ENCODE measurements at places on chromosomes 12 and 14.

DNA sequence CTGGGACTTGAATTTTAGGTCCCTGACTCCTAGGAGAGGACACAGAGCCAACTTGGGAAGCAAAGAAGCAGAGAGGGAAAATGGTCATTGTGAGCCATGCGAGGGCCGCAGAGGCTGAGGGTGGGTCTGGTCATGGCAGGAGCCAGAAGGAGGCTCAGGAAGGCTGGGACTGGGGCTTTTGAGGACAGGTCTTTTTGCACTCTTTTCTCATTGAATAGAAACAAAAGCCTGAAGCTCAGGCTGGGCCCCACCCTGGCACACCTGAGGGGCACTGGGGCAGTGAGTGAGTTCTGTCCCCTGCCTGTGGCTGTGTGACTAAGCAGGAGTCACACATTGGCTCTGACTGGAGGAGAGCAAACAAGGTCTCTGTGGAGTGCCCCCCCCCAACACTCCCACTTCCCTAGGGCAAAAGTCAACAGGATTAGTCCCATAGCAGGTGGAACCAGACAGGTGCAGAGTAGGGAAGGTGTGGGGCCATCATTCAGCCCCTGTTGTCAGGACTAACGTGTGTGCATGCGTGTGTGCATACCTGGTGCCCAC lies 2.8 kb downstream of the KRT7 start:
- no peak for DNase-seq

GRCh38 chr14:87334997-87335685 lies 657.8 kb downstream of the GALC start:
- DNase-seq, result no peak

DNA sequence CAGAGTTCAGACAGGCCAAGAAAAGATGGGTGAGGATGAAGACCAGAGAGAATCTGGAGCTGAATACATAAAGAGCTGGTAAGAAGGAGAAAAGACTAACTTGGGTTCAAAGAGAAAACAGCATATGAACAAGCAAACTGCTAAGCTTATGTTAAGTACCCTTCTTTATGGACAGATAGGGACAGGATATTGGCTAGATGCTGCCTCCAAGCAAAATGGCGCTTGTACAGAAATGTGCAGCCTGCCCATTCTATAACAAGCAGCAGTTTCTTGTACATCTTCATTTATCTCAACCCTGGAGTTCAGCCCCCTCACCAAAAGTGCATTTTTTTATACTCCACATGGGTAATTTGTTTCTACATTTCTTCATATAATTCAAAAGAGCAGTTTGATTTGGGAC lies 184.5 kb downstream of the RMST start:
- no peak for DNase-seq

- DNase-seq, result no peak
Measured at GRCh38 chr12:20629414-20630156, 65.5 kb upstream of the SLCO1C1 start.

GRCh38 chr12:127562816-127563215 lies 704.2 kb upstream of the TMEM132C start:
- no peak for DNase-seq

DNA sequence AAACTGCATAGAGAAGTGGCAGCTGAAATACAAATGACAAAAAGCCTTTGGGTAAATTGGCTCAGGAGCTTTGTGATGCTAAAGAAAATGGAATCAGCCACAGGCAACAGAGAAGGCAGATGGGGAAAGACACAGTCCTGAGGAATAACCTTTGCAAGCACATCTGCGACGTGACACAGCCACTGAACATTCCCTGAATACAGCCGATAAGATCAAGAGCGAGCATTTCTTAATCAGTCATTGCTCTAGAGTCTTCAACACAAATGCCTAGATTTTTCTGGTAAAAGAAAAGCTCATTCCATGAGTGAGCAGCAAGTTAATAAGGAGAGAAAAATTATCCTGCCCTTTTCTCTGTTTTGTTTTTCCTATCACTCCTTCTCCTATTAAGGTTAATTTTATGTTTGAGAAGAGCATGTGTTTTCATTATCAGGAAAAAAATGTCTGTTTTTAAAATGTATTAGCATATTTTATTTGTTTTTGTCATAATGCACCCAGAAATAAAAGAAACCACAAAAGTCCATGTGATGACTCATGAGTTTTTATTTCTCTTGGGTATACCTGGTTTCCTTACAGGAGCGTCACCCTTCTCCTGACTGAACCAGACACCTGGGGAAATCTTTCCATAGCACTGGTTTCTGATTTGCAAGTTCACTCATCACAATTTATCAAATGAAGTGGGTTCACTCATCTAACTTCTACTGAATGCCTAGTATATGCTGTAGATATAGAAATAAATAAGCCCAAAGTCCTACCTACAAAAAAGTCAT lies 45.4 kb upstream of the PCED1B start:
- DNase-seq, result no peak

DNA sequence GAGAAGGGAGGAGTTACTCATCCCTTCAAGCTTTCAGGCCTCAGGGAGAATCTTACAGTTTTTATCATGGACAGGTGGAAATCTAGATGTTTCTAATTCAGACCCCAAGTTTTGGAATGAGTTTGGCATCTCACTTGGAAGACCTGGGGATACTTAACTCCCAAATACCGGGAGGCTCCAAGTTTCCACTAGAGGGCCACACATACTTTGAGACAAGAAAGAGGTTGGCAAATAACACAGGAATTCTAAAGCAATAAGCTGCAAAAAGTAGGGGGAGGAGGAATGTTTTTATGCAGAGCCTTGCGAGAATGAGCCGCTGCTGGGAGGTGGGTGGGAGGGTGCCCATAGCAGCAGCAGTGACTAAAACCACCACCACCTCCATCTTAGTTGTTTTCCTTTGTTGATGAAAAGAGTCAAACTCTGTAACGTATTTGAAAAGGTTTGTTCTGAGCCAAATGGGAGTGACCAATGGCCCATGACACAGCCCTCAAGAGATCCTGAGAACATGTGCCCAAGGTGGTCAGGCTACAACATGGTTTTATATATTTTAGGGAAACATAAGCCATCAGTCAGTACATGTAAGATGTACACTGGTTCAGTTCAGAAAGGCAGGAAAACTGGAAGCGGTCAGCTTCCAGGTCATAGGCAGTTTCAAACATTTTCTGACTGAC lies 34.2 kb upstream of the RNASE1 start:
- no peak for DNase-seq

DNA sequence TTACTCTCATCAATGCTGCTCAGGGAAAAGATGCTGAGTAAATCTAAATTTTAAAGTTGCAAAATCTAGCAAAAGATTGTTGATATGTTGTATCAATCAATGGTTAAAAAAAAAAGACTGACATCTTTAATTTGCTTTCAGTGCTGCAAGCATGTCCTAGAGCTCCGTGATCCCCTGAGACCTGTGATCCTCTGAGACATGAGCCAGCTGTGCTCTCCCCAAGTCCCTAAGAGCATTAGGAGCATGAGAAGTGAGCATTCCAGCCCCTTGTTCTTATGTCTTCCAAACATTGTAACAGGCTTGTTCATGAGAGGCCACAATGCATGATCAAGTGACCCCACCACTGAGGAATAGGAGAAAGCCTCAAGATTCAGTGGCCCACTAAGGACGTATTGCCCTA lies 116.6 kb downstream of the DAD1 start:
- no peak for DNase-seq

DNA sequence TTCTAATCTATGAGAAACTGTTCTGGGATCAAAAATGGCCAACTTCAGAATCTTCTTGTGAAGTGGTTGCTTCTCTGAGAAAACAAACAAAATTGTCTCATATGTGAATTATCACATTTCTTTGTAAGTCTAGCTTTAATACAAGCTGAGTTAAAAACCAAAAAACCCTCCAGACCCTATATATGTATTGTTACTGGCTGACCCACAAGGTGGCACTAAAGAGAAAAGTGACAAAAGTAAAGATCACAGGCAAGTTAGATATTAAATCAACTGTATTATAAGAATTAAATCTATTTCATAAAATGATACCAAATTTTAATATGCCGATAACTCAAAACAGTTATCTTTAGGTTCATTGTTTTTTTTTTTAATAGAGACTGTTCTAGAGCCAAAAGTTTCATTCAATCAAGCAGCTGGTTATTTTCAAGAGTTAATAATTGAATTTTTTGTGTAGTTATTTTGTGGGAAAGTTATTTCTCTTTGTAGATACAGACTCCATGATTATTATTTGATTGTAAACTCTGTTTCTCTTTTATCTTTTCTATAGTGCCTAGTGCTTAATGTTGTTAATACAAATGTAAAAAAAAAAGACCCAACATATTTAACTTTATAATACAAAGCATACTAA lies 7.5 kb upstream of the TRHDE start:
- no peak for DNase-seq

DNA sequence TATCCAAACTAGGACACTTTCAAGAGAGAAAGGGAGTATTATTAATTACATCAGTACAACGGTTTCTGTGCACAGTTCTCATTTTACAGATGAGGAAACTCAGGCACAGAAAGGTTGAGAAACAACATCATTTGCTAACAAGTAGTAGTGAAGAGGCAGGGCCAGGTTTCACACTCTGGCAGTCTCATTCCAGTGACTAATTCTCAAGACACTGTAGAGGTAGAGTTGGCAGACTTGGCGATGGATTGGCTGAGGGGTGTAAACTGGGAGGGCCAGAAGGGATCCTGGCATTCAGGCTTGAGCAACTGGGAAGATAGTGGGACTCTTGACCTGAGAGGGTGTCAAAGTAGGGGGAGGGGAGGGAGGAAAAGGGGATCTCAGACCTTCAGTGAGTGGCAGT lies 73.8 kb upstream of the BDKRB2 start:
- no peak for DNase-seq

- no peak for DNase-seq
Measured at GRCh38 chr14:57928732-57929131, 62.8 kb upstream of the SLC35F4 start.

- no peak for DNase-seq
Measured at GRCh38 chr12:16949871-16950667, 344.1 kb upstream of the LMO3 start.

- no peak for DNase-seq
Measured at GRCh38 chr12:112711507-112711906, 80.0 kb upstream of the RPH3A start.

- DNase-seq, result no peak
Measured at GRCh38 chr12:130194154-130194553, 31.9 kb downstream of the FZD10 start.

GRCh38 chr14:102234331-102235264 lies 70.4 kb downstream of the MOK start:
- DNase-seq, result no peak

DNA sequence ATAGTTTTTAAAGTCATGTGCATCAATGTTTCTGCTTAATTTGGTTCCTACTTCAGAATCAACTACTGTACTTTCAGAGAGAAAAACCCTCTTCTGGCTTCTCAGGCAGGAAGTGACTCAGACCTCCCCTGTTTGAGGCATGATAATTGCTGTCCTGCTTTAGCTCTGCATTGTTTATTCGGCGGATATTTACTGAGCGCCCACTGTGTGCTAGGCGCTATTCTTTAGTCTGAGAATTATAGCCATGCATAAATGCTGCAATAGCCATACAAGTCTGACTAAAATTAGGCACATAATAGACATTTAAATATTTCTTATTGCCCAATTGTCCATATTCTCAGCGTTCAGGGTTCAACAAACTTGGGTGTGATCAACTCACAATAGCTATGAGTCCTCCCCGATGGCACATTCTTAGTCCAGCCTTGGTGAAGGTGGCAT lies 6.1 kb upstream of the AMIGO2 start:
- no peak for DNase-seq

Data from DMS79 treated with DMSO at 0.1 percent for 48 hours (cell line).